ENCODE measurements at places on chromosomes 11 and 22.

DNA sequence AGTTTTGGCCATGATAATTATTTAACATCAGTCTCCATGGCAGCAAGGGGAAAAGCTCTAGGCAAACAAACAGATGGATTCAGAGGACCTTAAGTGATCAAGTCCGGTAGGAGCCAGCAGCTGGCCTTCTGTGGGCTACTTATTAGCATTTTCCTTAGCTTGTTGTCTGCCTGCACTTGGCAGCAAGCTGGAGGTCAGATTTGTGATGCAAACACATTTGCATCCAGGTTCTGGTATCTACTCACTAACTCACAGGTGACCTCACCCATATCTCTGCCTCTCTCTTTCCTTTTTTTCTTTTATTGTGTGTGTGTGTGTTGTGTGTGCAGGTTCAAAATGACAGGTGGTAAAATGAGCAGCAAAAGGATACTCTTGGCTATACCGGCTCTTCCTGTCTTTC lies 32.3 kb downstream of the ARHGAP42 start:
- no peak for DNase-seq

DNA sequence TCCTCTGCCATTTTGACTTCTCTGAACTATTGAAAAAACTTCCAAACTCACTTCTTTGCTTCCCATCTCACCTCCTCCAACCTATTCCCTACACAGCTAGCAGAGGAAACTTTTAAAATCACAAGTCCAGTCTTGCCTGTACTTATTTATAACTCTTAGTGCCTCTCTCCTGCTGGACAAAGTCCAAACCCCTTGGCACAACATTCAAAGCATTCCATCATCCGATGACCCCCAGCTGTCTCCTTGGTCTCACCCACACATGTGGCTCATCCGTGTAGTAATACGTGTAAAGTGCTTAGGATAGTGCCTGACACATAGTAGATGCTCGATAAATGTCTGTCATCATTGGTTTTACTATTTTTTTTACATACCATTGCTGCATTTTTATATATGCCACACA lies 101.4 kb downstream of the PARVA start:
- DNase-seq: no peak

DNA sequence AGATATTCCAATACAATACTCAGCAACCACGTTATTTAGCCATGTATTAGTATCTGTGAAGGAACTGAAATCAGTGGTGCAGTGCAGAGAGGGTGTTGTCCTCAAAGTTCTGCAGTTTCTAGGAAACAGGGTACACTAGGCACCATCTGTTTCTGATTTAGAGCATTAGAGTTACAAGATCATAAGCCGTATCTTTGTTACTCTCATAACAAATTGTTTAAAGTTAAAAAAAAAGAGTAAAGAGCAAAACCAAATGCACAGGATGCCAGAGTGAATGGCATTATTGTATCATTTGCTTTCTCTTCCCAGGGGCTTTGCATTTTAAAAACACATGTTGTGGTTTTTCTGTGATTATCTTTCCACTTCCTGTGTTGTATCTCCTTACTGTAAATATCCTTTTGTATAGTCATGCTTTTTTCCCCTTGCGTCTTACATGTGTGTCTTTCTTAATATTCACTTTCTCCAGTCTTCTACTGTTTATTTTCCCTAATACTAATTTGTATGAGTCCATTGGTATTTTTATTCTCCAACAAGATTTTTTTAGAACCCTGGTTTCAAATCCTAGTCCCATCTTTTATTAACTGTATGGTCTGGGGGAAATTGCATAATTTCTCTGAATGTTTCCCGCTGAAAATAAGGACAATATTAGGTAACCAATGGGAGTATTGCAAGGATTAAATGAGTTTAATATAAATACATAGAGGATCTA lies 15.2 kb upstream of the NUP160 start:
- DNase-seq: peak; percentile 69

DNA sequence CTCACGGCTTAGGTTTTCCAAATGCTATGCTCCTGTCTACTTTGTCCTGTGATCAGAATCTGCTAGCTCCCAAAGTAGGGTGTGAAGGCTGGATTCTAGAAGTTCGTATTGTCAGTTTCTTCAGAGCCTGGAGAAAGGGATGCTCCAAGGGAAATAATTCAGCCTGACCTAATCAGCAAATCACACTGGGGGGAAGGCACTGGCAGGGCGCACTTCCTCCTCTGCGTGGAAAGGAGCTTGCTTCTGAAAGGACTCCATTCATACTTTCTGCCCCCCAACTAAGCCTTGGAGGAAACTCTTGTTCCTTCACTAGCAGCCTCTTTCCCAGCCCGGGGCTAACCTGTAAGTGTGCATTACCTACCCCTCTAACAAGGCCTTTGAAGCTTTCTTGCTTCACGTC lies 165.9 kb downstream of the NAV2 start:
- DNase-seq: no peak

- DNase-seq: no peak
These were observed 38.1 kb upstream of the PCF11 start for GRCh38 chr11:83118814-83119213.

DNA sequence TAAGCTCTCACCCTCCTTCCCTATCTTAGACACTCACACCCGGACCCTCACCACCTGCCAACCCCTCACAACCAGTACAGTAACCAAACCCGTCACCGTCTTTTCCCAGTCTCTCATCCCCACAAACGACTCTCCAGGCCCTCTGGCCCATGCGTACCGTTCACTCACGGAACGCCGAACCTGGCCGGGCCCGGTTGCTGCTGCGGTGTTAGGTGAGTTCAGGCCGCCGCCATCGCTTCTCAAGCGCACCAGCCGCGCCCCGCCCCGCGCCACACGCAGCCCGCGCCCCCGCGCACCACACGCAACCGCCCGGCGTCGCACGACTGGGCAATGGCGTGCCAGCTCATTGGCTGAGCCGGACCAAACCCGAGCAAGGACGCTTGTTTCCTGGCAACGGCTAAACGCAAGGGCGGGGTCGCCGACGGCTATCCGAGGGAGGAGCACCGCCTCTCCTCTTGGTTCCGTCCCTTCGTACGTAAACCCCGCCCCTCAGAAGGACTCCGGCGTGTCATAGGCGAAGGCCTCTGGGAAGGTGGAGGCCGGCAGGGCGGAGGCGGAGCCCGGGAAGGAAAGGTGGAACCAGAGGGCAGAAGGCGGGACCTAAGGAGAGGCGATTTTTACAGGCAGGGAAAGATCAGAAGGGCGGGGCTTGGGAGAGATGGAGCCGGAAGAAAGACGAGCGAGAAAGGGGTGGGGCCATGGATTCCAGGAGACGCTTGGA lies at the start of gene FHIP1B:
FHIP1B (minus strand) TSS at position 250 of the 721 bp plus-strand sequence. CDS start 10,120 bp downstream, outside the sequence.
- DNase-seq: peak; percentile 100

GRCh38 chr22:35542157-35542938 lies 1.7 kb downstream of the RASD2 start:
- DNase-seq: no peak

DNA sequence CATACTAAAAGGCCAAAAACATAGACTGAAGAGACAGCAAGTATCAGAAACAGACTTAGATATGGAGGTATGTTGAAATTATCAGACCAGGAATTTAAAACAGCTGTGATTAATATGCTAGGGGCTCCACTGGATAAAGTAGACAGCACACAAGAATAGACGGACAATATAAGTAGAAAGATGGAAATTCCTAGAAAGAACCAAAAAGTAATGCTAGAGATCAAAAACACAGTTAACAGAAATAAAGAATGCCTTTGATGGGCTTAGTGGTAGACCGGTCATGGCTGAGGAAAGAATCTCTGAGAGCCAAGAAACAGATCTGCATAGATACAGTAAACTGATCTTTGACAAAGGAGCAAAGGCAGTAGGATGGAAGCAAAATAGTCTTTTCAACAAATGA lies 250.2 kb downstream of the SWAP70 start:
- no peak for DNase-seq

- no peak for DNase-seq
These were observed 16.2 kb upstream of the TRMU start for GRCh38 chr22:46319319-46319718.

- DNase-seq: no peak
These were observed 1.6 kb downstream of the TMEM135 start for GRCh38 chr11:87039371-87039770.

GRCh38 chr11:125452125-125452470 lies 44.0 kb downstream of the FEZ1 start:
- no peak for DNase-seq

- DNase-seq: no peak
These were observed 9.6 kb downstream of the CERK start for GRCh38 chr22:46728470-46728869.

DNA sequence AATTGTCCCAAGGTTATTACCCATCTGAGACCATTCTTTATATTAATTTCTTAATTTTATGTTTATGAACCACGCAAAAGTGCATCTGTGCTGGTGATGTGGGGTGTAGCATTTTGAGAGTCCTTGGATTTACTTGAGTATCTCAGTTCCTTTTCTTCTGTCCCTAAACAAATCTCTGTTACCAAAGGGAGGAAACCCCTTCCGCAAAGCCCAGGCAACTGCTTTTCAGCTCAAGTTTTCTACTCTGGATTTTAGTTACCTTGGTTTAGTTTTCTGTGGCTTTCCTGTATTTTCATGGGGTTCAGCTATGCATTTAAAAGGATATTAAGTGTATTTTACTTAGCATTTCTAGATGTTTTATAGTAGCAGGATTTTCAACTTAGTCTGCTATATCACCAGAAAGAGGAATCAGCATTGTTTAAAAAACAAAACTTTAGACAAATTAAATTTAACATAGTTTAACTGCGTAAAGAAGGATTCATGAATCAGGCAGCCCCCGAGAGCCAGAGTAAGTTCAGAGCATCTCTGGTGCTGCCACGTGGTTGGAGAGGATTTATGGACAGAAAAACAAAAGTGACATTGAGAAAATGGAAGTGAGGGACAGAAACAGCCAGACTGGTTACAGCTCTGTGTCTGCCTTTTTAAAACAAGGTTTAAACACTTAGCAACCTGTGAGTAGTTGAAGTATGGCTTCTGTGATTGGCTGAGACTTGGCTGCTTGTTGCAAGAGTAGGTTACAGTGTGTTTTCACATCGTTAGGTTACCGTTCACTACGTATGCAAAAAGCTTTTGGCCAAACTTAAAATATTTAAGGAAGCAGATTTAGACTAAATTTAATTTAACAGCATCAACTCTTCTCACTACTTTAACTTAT lies 9.6 kb downstream of the ADM start:
- DNase-seq: peak; percentile 40

DNA sequence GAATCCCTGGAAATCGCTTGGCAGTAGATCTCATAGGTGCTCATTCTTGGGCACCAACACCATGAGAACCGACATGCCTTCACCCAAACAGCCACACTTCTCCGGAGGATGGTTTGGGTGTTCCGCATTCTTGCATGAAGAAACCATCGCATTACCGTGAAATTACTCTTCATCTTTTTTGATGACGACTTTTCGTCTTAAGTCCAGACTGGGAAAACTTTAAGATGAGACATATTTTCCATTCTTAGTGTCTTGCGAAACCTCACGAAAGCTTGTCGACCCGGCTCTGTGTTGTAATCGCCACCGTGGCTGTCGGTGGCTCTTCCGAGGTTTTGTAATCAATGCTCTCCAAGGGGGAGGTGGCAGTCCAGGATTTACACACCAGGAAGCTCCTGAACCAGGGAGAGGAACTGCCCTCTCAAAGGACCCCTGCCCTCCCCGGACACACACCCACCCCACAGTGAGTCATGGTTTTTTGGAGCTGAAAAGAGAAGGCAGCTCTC lies 1.7 kb downstream of the TOM1 start:
- peak; percentile 99 for DNase-seq

- no peak for DNase-seq
These were observed 279.7 kb upstream of the CTSC start for GRCh38 chr11:88617226-88617625.

GRCh38 chr22:49777569-49778249 lies 50.0 kb downstream of the BRD1 start:
- DNase-seq: no peak

DNA sequence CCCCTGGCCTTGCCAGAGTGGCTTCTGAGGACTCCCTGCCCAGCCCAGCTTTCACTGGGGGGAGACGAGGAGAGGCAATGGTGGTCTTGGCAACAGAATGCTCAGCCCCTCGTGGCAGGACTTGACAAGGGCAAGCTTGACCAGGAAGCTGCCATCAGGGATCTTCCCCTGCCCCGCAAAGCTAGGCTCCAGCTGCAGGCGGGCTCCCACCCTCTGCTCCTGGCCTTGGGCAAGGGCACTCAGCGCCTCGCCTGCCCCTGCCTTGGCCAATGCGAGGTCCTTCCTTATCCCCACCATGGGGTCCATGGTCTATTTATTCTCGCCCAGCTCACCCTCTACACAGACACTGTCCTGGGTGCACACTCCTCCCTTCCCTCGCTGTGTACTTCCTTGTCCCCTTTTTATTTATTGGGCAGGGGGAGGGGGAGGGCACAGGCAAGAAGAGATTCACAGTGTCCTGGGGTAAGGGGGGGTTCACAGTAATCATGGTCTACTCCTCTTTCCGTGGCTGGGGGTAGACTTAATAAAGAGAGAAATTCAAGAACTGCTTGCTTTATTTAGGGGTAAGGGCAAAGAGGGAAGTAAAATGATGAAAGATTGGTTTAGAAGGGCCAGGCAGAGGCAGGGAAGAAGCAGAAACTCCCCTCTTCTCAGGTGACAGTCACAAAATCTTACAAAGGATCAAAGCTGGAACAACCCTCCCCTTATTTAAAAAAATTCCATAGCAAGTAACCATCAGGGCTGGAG lies 1.6 kb downstream of the GPHA2 start:
- DNase-seq: no peak

DNA sequence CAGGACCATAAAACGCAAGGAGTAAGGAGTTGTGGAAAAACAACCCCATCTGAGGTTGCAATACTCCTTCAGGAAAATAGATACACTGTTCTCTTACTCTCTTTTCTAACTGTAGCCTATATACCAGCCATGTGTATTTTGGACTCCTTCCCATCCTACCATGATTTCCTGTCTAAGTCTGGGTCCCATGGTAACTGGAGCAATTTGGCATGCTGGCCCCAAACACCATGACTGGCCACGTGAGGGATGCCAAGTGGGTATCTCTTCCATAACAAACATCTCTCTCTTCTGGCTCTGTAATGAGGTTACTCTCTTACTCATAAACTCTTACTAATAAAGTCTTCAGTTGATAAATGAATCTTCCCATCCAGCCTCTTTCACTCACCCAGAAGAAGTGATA lies 26.5 kb downstream of the ABTB2 start:
- DNase-seq: no peak
